ENCODE measurements at places on chromosomes 5 and 9. TPM values are rescaled to one million over a fixed set of nuclear protein-coding genes. Genes with fewer than 3 reads are reported as not detected.

EPB41L4A gene
- total RNA-seq = 23.8 TPM

RALGDS gene
- 95.1 TPM for total RNA-seq

PCDHA10 gene
- 0.66 TPM for total RNA-seq

CDC25C gene
- 0.88 TPM for total RNA-seq

RMRP gene
- 5,303 TPM for total RNA-seq

PPP2R2B gene
- total RNA-seq = 0.66 TPM

DMRT3 gene
- total RNA-seq = 0.75 TPM

ARID3C gene
- total RNA-seq = not detected

FOXE1 gene
- total RNA-seq = not detected

PCDHGA3 gene
- 1.9 TPM for total RNA-seq

FOXD4L6 gene
- not detected for total RNA-seq

CXCL14 gene
- total RNA-seq = 95.5 TPM

PTPRD gene
- 14.8 TPM for total RNA-seq

ADRB2 gene
- total RNA-seq = 60.0 TPM

CSNK1G3 gene
- total RNA-seq = 42.5 TPM

MCTP1 gene
- total RNA-seq = 44.7 TPM

TTC39B gene
- total RNA-seq = 5.1 TPM

HEMGN gene
- 0.65 TPM for total RNA-seq

NUTM2G gene
- total RNA-seq = not detected

ENHO gene
- total RNA-seq = 1.9 TPM

PCDHA9 gene
- under 0.01 TPM for total RNA-seq

ZNF608 gene
- 13.2 TPM for total RNA-seq

ELAVL2 gene
- total RNA-seq = not detected

AIF1L gene
- total RNA-seq = 27.6 TPM

SPATA31A7 gene
- total RNA-seq = not detected

NR4A3 gene
- total RNA-seq = 3.8 TPM

KCNIP1 gene
- total RNA-seq = not detected

PTGES gene
- total RNA-seq = 12.8 TPM

PCDHGC4 gene
- 1.8 TPM for total RNA-seq

IFNK gene
- not detected for total RNA-seq

CHSY3 gene
- 3.7 TPM for total RNA-seq

TRIP13 gene
- total RNA-seq = 0.75 TPM

IL7R gene
- 3.8 TPM for total RNA-seq

COL15A1 gene
- 21.2 TPM for total RNA-seq

MARVELD2 gene
- 0.34 TPM for total RNA-seq

PTPN3 gene
- total RNA-seq = 9.0 TPM

PCDHA8 gene
- total RNA-seq = not detected

EEIG1 gene
- 7.9 TPM for total RNA-seq

CDK7 gene
- total RNA-seq = 18.5 TPM

INSL6 gene
- total RNA-seq = not detected

SPEF2 gene
- total RNA-seq = 7.0 TPM

CCDC192 gene
- not detected for total RNA-seq

TNC gene
- total RNA-seq = 10.3 TPM

SAXO1 gene
- not detected for total RNA-seq

CTXN3 gene
- total RNA-seq = not detected

SLC46A2 gene
- 0.22 TPM for total RNA-seq

RNF183 gene
- not detected for total RNA-seq

ADAMTS19 gene
- 0.51 TPM for total RNA-seq

ATG10 gene
- total RNA-seq = 7.0 TPM

TMEM232 gene
- total RNA-seq = 3.4 TPM

SURF1 gene
- 57.3 TPM for total RNA-seq

SPATA31C1 gene
- not detected for total RNA-seq

ZNF883 gene
- 0.66 TPM for total RNA-seq

ACOT12 gene
- not detected for total RNA-seq
